ENCODE measurements at places on chromosomes 13 and 19.

DNA sequence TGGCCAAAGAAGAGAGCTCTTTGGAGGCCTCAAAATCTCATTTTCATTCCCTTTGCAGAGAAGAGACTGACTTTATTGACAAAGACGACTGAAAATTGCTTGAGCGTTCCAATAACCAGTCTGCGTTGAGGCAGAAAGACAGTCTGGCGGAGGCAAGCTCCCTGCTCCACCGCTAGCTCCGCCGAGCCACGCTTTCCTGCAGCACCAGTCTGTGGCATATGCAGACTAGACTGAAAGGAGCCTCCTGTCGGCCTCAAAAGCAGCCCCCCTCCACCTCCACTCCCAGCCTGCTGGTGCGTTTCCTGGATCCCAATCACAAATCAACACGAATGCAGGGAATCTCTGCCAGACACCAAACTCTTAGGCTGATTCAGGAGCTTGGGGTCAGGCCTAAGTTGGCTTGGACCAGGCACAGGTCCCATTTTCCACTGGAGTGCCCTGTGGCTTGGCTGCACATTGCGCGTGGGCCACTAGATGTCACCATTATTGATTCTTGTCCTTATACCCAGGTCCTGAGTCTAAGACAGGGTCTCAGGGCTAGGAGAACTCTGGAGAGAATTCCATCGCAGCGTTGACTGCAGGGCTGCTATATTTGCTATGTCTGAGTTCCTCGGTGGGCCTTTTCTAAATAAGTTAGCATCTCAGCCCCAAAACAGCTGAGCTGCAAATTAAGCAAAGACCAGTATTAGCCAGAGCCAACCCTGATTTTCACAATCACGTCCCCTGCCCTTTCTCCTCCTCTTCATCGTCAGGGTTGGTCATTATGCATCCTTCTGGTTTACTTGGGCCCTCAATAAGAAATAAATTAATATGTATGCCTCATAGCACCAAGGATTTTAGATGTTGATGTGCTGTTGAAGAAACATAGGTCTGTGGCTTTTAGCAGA lies 5.2 kb upstream of the ZNF507 start:
- peak; percentile 44 for DNase-seq

DNA sequence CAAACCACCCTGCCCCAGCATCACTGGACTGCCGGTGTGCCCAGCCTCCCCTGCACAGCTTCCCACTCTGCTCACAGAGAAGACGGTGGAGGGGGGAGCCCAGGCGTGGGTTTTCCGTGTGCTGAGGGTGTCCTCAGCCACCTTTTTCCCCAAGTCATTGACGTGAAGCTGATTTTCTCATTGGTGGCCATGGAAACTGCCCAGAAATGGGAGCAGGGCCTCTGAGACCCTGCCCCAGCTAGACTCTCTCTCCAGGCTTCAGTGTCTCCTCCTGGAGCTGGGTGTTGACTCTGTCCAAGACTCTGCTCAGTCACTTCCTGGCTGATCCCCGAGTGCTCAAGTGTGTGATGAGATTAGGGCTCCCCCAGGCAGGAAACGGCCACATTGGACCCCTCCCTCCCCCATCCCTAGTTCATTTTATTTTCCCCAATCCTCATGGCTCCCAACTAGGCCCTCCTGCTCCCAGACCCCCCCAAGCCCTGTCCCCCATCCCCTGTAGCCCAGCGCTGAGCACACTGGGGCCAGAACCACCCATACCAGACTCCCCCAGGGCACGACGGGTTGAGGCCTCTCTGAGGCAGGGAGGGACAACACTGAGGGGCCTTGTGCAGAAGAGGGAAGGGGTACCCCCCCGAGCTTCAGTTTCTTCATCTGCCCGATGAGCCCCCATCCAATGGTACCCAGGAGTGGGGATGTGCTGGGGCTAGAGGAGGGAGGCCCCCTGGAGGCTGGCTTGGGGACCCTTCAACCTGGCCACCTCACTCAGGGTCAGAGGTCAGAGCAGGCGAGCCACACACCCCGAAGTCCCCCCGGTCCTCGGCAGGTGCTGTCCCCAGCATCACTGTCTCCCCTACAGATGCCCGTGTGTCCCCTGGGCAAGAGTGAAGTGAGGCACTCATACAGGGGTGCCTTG lies 1.2 kb upstream of the F2RL3 start:
- no peak for DNase-seq

DNA sequence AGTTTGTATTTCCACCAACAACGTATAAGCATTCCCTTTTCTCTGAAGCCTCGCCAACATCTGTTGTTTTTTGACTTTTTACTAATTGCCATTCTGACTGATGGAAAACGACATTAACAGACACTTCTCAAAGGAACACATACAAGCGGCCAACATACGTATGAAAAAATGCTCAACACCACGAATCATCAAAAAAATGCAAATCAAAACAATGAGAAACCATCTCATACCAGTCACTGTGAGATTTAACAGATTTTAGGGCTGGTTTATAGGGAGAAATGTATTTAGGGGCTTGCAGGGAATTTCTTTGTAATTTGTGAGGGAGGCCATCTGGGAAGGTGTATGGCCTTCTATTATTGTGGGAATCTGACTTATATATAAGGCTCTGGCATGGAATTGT lies 2.8 kb upstream of the DZIP1 start:
- DNase-seq: no peak

GRCh38 chr19:29606420-29606747 lies 301 bp downstream of the POP4 start:
- DNase-seq: no peak

DNA sequence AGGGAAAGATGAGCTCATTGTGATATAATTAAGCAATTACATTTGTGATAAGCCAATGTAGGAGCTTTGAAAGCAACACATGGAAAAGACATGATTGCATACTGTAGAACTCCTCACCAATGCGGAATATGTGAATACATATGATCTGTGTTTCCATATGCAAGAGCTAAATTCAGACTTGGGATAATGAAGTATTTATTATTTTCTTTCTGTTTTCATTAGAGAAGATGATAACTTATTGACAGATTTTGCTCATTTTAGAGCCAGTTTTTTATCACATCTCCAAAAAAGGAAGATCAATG lies 14.2 kb downstream of the FAM124A start:
- DNase-seq: no peak

DNA sequence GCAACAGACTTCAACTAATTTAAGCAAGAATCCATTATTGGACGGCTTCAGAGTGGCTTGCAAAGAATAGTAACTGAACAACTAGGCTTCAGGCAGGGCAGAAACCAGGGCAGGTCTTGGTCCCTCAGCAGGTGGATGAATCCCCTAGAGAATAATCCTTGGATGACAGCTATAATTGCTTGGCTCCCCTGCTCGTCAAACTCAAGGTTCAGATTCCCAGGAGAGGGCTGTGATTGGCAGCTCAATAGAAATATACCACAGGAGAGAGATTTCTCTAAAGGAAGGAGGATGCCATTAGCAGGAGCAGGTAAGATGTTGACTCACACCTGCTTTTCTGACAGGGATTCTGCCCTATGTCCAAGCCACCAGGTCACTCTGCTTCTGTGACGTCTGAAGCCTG lies 89.6 kb upstream of the PCDH8 start:
- DNase-seq: no peak

DNA sequence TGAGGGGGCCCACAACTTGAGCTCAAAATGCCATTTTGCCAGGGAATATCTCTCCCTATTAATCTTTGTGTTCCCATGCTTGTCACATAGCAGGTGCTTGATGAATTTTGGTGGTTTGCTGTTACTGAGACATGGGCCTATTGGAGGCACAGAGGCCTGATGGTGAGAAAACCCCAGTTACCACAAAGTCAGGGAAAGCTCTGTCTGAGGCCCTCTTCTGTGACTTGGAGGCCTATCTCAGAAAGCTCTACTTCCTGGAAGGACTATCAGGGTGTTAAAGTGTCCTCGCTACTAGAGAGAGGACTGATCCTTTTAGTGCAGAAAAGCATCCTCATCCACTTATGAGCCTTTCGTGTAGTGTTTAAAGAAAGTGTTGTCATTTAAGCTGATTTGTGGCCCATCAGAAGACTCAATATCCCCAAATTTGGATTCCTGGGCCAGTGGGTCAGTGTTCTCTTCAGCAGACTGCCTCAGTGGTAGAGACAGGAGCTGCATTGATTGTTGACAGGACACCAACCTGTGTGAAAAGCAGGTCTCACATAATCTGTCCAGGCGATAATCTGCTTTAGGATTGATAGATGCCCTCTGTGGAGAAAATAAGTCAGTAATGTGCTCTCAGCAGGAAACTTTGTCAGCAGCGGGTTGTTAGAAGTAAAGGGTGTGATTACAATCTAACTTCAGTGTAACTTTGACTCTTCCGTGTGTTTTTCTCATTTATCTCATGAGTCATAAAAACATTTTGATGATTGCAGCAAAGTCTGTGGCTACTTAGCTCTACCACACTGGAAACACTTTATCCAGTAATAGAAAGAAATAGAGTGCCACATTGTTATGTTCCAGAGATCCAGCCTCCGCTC lies 121.0 kb downstream of the AKAP11 start:
- no peak for DNase-seq

- DNase-seq: no peak
Observed at GRCh38 chr13:36807616-36808015, 11.4 kb upstream of the RFXAP start.

All from memory B cell (primary cell).